Activated naive CD4-positive, alpha-beta T cell treated with anti-CD3 and anti-CD28 coated beads, Interleukin-2, amount 50 U/mL, for 16 hours (primary cell): ENCODE measurements at places on chromosomes 1 and 21.

- no peak for DNase-seq
Measured at GRCh38 chr1:13756557-13757315, 56.7 kb downstream of the PRDM2 start.

DNA sequence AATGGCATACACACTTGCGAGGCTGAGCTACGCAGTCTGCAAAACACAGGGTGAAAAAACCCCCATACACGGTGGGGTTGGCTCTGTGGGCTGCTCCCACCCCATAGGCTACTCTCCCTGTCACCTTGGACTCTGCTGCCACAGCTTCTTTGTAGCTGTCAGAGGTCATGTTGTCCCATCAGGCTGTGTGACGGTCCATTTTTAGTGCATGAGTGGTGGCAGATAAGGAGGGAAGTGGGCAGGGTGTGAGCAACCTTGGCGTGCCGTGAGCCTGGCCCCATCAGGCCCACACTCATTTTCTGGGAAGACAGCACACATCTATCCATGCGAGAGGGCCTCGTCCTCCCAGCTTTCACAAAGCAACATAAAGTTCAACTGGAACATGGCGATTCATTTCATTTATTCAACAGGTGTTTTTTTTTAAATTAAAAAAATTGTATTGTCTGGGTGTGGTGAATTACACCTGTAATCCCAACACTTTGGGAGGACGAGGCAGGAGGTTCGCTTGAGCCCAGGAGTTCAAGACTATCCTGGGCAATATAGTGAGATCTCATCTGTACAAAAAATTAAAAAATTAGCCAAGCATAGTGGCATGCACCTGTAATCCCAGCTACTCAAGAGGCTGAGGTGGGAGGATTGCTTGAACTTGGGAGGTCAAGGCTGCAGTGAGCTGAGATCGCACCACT is 9.5 kb downstream of the GPR137B start:
- no peak for DNase-seq

GRCh38 chr1:147214325-147214724 is 10.8 kb downstream of the FMO5 start:
- DNase-seq: no peak

DNA sequence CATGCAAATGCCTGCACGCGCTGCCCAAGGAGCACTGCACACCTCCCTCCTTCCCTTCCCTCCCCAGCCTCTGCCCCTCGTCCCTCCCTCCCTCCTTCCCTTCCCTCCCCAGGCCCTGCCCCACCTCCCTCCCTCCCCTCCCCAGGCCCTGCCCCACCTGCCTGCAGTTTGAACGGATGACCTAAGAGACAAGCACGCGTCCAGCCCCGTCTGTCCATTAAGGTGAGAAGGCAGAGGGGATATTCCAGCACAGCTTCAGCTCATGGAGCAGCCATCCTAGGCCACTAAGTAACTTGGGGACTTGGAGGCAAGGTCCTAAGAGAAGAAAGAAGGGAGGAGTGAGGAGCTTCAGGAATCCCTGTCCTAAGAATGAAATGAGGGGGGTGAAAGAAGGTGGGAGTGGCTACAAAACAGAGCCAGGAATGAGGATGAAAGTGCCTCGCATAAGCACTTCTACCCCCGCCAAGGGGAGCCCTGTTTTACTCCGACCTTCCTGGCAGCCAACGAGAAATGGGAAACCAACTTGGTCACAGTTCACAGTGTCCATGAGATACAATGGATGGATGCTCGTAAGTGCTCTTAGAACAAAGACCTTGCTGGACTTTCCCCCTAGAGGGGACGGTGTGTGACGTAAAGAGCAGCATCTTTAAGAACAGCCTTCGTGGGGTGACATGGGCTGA is 21.3 kb upstream of the EFHD2 start:
- no peak for DNase-seq

DNA sequence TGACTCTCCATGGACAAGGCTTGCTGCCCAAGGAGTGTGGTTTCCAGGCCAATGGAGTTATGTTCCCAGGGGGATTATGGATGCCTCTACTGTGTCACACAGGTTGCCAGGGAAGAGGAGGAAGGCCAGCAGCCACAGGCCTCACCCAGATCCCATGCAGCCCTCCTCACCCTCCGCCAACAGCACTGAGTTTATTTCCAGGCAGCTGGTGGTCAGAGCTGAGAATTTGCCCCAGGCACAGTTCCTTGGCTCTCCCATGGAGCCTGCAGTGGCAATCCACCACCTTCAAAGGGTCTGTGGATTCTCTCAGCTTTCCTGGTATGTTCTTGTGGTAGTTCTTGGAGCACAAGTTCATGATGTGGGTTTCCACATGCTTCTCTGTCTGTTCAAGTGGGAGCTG is 79.2 kb downstream of the NTNG1 start:
- DNase-seq: no peak

GRCh38 chr21:34795548-34796180 is 126.9 kb downstream of the CLIC6 start:
- DNase-seq: no peak

GRCh38 chr1:240210026-240210425 is 118.3 kb downstream of the FMN2 start:
- DNase-seq: no peak

- no peak for DNase-seq
Measured at GRCh38 chr1:37481289-37482003, 7.1 kb downstream of the ZC3H12A start.

DNA sequence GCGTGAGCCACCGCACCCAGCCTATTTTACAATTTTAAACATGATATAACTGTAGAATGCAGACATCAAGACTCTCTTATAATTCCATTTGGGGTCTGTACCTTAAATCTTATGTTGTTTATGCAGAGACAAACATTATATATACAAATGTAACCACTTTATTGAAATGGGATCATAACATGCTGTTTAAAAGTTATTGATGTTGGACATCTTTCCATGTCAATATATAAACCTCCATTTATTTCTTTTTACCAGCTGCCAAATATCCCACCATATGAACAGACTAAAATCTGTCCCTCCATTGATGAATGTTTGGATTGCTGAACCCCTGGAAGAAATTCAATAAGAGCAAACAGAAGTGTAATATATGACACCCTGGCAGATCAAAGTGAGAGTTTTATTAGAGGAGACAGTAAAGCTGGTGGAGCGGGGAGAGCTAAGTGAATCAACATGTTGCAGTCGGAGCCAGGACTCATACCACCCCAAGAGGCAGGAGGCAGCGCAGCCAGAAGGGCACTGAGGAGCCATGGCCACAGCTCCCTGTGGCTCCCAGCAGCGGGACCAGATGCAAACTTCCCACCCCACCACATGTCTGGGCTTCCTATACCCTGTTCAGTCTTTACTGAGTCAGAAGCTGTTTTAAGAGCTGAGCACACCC is 4.7 kb upstream of the PCSK9 start:
- no peak for DNase-seq

GRCh38 chr1:35691080-35691479 is 27.6 kb downstream of the C1orf216 start:
- no peak for DNase-seq

DNA sequence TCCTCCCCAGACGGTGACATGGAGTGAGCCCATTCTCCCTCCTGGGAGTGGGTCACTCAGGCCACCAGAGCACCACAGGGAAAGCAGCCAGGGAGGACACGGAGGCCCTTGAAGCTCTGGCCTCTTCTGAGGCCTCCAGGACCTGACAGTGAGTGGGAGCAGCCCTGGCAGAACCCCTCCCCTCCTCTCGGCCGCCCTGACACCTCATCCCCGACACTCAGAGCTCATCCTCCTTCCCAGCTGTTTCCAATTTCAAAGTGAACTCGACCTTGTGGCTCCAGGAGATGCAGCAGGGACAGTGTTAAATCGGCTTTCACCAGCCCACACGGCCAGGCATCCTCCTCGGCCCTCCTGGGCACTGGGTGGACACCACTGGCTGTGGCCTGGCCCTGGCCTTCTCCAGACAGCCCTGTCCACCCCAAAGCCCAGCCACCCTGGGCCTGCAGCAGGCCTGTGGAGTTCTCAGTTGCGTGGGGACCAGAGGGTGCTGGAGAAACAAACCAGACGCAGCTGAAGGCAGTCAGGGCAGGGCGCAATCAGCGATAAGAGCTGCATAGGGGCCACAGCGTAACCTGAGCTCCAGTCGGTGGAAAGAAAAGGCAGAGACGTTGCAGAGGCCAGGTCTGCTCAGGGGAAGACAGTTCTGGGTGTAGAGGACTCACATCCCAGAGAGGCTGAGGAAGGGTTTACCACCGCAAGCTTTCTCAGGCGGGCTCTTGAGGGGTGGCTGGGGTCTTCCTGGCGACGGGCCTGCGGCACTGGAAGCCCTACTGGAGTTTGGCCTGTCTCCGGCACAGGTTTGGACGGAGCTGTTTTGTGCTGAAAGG is 27.1 kb downstream of the FTCD start:
- DNase-seq: no peak

- DNase-seq: no peak
Measured at GRCh38 chr1:90768826-90769225, 51.7 kb upstream of the BARHL2 start.

DNA sequence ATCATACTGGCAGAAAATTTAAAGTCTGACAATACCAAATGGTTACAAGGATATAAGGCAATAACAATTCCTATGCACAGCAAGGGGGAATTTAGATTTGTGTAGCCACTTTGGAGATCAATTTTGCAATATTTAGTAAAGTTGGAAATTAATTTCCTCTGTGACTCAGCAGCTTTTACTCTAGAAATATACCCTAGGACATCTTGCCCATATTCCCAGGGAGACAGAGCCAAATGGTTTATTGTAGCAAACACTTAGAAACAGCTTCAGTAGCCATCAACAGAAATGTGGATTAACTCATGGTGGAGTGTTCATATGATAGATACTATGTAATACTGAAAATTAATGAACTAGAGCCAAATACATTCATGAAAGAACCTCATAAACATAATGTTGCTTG is 104.6 kb downstream of the BACH1 start:
- DNase-seq: no peak

DNA sequence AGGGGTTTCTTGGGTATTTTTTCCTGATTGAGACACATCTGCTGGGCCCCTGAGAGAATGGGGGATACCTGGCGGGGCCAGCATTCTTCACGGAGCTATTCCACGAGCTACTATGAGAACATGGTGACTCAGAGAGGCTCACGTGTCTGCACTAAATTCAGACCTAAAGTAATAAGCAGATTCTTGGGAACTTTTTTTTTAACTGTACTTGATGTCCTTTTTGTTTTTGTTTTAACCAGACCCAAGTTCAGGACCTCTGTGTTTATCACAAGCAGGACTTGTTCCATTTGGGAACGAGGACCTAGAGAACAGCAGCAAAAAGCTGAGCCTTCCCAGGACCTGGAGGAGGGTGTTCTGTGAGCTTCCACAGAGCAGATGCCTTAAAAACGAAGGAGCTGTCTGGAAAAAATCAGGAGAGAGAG is 44.0 kb downstream of the EVA1C start:
- no peak for DNase-seq
